ENCODE measurements at places on chromosomes 2 and 18.

GRCh38 chr2:167986223-167986622, 261.2 kb downstream of the STK39 start:
- DNase-seq = no peak

DNA sequence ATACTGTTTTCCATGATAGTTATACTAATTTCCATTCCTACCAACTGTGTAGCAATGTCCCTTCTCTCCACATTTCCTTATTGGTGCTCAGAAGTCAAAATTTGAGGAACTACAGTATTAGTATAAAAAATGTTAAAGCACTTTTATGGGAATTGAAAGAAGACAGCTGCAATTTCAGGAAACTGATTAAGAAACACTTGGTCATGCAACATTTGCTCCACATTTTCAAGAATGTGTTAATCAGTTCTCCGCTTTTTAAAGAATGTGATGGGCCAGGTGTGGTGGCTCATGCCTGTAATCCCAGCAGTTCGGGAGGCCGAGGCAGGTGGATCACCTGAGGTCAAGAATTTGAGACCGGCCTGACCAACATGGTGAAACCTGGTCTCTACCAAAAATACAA, 33.6 kb upstream of the MGAT4A start:
- DNase-seq = no peak

DNA sequence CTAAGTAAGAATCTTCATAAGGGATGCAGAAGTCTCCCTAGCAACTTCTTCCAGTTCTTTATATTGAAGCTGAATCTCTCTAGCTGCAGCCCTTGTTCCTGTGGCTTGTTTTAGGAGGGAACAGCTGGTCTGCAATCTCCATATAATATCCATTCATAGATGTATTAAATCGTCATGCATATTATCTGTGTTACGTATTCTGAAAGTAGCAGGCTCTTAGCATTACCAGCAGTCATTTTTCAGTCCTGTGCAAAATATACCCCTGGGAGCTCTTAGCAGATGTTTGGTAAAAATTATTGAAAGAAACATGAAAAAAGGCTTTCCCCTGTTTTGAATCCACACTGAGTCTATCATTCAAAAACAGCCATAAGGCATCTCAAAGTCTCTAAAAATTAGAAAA, 385.3 kb downstream of the IRS1 start:
- DNase-seq = peak; percentile 94

DNA sequence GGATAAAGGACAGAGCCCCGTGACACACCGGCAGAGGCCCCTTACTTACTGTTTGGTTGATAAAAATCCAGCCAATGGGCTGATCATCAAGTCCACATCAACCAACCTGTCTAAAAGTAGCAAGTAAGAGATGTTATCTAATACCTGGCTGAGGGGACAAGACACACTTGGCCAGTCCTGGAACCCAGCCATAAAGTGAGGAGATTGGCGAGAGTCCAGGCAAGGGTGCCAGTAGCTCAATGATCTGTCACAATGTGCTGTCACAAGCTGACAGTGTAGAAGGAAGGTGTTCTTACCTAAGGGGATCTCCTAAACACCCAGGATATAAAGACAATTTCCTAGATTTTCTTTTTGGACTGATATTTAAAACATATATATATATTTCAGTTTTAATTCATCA, 61.7 kb upstream of the IL1R2 start:
- no peak for DNase-seq

DNA sequence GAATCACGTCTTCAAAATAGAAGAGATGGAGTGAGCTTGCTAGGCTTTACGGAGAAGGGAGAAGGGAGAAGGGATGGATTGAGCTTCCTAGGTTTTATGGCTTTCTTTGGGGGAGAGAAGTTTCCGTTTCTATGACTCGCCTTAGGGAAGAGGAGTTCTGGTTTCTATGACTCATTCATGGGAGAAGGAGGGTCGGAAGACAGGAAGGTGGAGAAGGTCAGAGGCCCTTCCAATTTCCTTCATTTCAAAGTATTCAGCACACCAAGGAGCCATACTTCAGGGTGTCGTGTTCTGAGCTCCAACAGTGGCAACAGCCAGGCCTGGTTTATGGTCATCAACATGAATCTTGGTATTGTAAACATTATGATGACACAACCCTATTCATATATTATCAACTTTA, 284.7 kb upstream of the VWC2L start:
- DNase-seq = no peak
